ENCODE measurements at places on chromosomes 7 and 10. TPM values are rescaled to one million over a fixed set of nuclear protein-coding genes. Genes with fewer than 3 reads are reported as not detected.

The AKR1C8 gene
- total RNA-seq = not detected

The LIPF gene
- total RNA-seq = not detected

The ZNF503 gene
- total RNA-seq = 5.8 TPM

The FOXK1 gene
- total RNA-seq = 8.8 TPM

The PTPRZ1 gene
- total RNA-seq = not detected

- H3K27me3 ChIP-seq = peaks cover 4% of the 10 kb centered on the region
- no peaks in the 10 kb centered on the region for H3K4me1 ChIP-seq
- H3K27ac ChIP-seq = no peak overlapping the region
- H3K4me3 ChIP-seq = no peak overlapping the region
- H3K36me3 ChIP-seq = no peaks in the 10 kb centered on the region
- no peak for DNase-seq
Observed at GRCh38 chr10:120641695-120642094, 184.7 kb downstream of the PLPP4 start.

GRCh38 chr7:139294241-139294640 lies 46.9 kb upstream of the FMC1 start:
- no peak overlapping the region for H3K4me3 ChIP-seq
- H3K27ac ChIP-seq = no peak overlapping the region

DNA sequence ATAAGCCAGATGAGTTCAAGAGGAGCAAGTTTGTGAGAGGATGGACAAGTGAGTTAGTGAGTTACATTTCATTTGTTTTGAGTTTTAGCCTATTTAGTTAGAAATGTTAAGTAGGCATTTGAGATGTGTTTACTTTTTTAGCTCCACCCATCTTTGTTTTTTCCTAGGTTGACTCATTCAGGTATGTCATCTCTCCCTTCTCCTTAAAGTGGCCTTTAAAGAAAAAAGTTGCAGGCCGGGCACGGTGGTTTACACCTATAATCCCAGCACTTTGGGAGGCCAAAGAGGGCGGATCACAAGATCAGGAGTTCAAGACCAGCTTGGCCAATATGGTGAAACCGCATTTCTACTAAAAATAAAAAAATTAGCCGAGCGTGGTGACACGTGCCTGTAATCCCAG lies 71.2 kb downstream of the BMPR1A start:
- H3K4me1 ChIP-seq = no peaks in the 10 kb centered on the region
- H3K27ac ChIP-seq = no peak overlapping the region
- H3K36me3 ChIP-seq = no peaks in the 10 kb centered on the region
- no peak overlapping the region for H3K4me3 ChIP-seq

DNA sequence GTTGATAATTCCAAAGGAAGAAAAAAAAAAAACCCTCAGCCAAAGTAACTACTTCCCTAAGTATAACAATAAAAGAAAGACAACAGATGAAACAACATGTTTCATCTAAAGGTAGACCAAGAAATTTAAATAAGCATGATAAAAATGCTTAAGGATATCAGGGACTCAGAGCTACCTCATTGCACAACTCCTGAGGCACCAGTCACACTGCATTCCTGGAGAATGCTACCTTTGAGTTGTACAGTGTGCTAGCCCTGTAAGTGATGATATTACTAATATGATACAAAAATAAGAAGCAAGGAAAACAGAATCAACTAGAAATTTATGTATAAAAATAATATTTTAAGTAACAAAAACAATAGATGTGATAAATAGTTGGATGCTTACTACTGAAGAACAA lies 29.5 kb upstream of the C7orf33 start:
- no peak overlapping the region for H3K27ac ChIP-seq
- DNase-seq = no peak
- H3K36me3 ChIP-seq = no peaks in the 10 kb centered on the region
- no peak overlapping the region for H3K4me3 ChIP-seq
- H3K4me1 ChIP-seq = no peaks in the 10 kb centered on the region

- H3K27me3 ChIP-seq = peaks cover 24% of the 10 kb centered on the region
- H3K4me3 ChIP-seq = no peak overlapping the region
- no peaks in the 10 kb centered on the region for H3K4me1 ChIP-seq
- no peak for DNase-seq
- no peaks in the 10 kb centered on the region for H3K36me3 ChIP-seq
- no peak overlapping the region for H3K27ac ChIP-seq
Observed at GRCh38 chr7:30879139-30880124, 32.2 kb upstream of the AQP1 start.

DNA sequence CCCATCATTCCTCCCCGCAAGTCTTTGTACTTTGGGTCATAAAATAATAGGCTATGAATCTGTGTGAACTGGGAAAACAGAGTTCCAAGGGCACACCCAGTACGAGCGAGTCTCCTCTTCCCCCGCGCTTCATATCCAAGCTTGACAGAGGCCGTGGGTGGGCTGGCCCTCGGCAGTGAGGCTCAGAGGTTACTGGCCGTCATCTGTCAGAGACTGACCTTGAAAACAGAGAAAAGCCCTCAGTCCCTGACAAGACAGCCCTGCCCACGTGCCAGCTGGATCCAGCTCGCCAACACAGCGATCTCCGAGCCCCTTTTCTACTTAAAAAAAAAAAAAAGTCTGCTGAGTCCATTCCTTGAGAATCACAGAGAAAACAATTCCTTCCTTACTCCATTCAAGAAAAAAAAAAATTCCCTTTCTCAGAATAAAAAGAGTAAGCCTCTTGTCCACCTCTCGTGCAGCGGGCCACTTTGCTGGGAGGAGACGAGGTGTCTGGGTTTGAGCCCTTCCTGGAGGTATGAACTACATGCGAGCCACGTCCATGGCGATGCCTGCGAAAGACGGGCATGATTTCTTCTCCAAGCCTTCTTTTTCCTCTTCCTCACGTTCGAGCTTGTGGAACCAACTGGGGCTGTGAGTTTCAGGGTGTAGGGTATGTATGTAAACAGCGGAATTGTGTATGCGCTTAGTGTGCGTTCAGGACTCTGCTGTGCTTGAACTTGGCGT lies 744 bp upstream of the BICC1 start:
- no peaks in the 10 kb centered on the region for H3K36me3 ChIP-seq
- no peaks in the 10 kb centered on the region for H3K27me3 ChIP-seq
- no peak overlapping the region for H3K27ac ChIP-seq
- H3K4me3 ChIP-seq = peak overlapping the region; percentile 50
- peaks cover 43% of the 10 kb centered on the region for H3K4me1 ChIP-seq

- no peaks in the 10 kb centered on the region for H3K27me3 ChIP-seq
- no peak overlapping the region for H3K4me3 ChIP-seq
- no peaks in the 10 kb centered on the region for H3K36me3 ChIP-seq
- H3K27ac ChIP-seq = no peak overlapping the region
- no peaks in the 10 kb centered on the region for H3K4me1 ChIP-seq
Observed at GRCh38 chr7:118971706-118972105, 747.2 kb downstream of the ANKRD7 start.

GRCh38 chr10:130351466-130352290 lies 215.5 kb downstream of the GLRX3 start:
- H3K27ac ChIP-seq = no peak overlapping the region
- no peaks in the 10 kb centered on the region for H3K27me3 ChIP-seq
- no peak overlapping the region for H3K4me3 ChIP-seq
- H3K36me3 ChIP-seq = no peaks in the 10 kb centered on the region
- H3K4me1 ChIP-seq = no peaks in the 10 kb centered on the region

DNA sequence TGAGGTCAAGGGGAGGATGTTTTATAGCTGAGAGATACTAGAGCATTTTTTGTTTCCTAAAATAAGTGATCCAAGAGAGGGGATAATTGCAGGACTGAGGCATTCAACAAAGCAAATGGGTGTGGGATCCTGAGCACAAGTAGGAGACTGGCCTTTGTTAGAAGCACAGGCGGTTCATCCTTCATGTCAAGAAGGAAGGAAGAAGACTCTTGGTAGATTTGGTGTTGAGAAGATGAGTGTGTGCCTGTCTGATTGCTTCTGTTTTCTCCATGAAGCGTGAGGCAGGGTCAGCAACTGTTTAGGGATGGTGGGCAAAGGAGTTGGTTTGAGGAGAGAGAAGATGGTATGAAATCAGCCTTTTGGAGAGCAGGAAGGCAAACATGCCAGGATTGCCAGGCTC lies 27.6 kb downstream of the STRIP2 start:
- H3K4me1 ChIP-seq = no peaks in the 10 kb centered on the region
- no peak for DNase-seq
- H3K4me3 ChIP-seq = no peak overlapping the region

- H3K27me3 ChIP-seq = no peaks in the 10 kb centered on the region
- H3K36me3 ChIP-seq = no peaks in the 10 kb centered on the region
- peak; percentile 25 for DNase-seq
- peaks cover 45% of the 10 kb centered on the region for H3K4me1 ChIP-seq
Observed at GRCh38 chr7:81150951-81151361, 232.1 kb upstream of the SEMA3C start.

- peaks cover 14% of the 10 kb centered on the region for H3K4me1 ChIP-seq
- no peaks in the 10 kb centered on the region for H3K36me3 ChIP-seq
- DNase-seq = no peak
- H3K27ac ChIP-seq = no peak overlapping the region
- no peak overlapping the region for H3K4me3 ChIP-seq
Observed at GRCh38 chr7:151798851-151799448, 78.0 kb downstream of the PRKAG2 start.

- H3K27ac ChIP-seq = no peak overlapping the region
- no peaks in the 10 kb centered on the region for H3K27me3 ChIP-seq
- H3K36me3 ChIP-seq = no peaks in the 10 kb centered on the region
- H3K4me1 ChIP-seq = no peaks in the 10 kb centered on the region
- no peak overlapping the region for H3K4me3 ChIP-seq
- DNase-seq = no peak
Observed at GRCh38 chr10:36202881-36203280, 560.8 kb upstream of the FZD8 start.

GRCh38 chr10:25600651-25601050 lies 333.4 kb upstream of the MYO3A start:
- no peak for DNase-seq
- no peaks in the 10 kb centered on the region for H3K27me3 ChIP-seq
- H3K4me3 ChIP-seq = no peak overlapping the region
- H3K4me1 ChIP-seq = no peaks in the 10 kb centered on the region
- H3K36me3 ChIP-seq = no peaks in the 10 kb centered on the region

DNA sequence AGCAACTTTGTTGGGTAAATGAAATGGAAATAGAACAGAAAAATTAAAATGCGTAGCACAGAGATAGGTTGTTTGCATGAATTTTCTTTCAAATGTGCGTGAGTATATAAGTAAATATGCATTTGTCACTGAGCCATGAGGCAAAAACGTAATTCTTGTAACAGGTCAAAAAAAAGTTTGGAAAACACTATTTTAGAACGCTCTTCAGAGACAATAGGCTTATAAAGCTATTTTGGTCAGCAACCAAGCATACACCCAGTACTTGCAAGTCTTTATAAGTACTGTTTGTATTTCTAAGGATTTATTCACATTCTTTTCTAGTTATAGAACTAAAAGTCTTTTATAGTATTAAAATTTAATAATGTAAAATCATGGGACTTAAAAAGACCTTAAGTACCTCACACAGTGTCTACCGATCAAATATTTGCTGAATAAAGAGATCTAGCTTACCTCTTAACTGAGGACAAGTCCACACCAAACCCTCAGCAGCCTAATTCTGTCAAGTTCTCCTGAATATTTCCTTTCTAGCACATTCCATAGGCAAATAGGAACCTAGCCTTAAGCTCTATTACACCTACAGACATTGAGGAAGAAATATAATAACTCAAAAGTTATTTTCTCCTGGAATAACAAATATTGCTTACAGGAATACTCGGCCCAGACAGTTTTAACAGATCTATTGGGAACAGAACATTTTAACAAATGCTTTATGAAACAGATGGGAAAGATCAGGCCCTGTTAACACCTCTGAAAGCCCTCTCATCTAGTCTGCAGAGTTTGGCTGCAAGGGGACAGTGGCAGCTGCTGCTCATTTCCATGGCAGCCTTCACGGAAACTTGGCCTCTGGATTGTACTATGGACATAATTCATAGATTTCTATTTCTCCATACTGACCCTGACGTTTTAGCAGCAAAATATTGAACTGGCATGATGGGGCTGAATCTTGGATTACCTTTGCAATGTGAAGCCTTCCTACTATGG lies 8.8 kb downstream of the CRPPA start:
- no peak overlapping the region for H3K4me3 ChIP-seq
- DNase-seq = no peak
- H3K36me3 ChIP-seq = no peaks in the 10 kb centered on the region
- H3K27ac ChIP-seq = no peak overlapping the region

DNA sequence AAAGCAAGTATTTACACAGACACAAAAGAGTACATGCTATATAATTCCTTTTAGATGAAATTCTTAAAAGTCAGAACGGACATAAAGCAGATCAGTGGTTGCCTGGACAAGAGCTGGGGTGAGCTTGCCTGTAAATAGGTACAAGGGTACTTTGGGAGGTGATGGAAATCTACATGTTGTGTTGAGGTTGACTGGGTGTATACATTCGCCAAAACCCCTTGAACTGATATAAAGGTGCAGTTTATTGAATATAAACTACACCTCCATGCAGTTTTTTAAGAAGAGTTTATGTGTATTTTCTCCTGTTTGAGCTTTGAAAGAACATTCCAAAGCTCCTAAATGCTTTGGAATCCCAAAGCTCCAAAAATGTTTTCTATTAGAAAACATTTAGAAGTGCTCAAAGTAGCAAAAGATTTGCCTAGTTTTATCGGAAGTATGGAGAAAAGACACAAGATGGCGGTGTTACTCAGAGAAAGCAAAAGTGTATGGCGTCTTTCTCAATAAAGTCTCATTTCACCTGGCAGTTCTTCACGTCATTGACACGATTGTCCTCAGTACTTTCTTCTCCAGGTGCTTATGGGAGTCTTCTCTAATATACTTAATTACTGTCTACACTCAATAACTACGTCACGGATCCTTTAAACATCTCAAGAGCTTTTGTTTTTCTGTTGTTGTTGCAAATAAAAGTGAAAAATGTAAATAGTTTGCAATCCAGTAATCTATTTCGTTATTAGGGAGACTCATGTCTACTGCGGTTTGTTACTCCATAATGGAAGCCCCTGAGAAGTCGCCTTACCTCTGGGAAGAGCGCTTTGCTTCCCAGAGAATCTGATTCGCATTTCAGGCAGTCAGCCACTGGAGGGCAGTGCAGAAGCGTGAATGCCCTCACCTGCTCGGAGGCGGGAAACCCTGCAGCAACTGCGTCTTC lies 14.7 kb upstream of the SEC61G start:
- H3K4me3 ChIP-seq = no peak overlapping the region
- H3K36me3 ChIP-seq = no peaks in the 10 kb centered on the region
- no peak overlapping the region for H3K27ac ChIP-seq
- DNase-seq = peak; percentile 73
- peaks cover 22% of the 10 kb centered on the region for H3K27me3 ChIP-seq

- H3K36me3 ChIP-seq = no peaks in the 10 kb centered on the region
- H3K4me3 ChIP-seq = no peak overlapping the region
- DNase-seq = no peak
- H3K4me1 ChIP-seq = no peaks in the 10 kb centered on the region
- no peak overlapping the region for H3K27ac ChIP-seq
Observed at GRCh38 chr10:10132009-10132408, 885.7 kb upstream of the CELF2 start.

GRCh38 chr7:36790311-36790787 lies 66.1 kb upstream of the AOAH start:
- DNase-seq = no peak
- H3K4me1 ChIP-seq = peaks cover 32% of the 10 kb centered on the region
- H3K4me3 ChIP-seq = no peak overlapping the region

GRCh38 chr7:10789170-10789569 lies 184.5 kb upstream of the PHF14 start:
- no peak overlapping the region for H3K27ac ChIP-seq
- DNase-seq = no peak
- no peaks in the 10 kb centered on the region for H3K4me1 ChIP-seq
- H3K27me3 ChIP-seq = no peaks in the 10 kb centered on the region
- no peaks in the 10 kb centered on the region for H3K36me3 ChIP-seq
- no peak overlapping the region for H3K4me3 ChIP-seq

GRCh38 chr7:111108496-111108895 lies 17.6 kb downstream of the LRRN3 start:
- no peaks in the 10 kb centered on the region for H3K27me3 ChIP-seq
- no peaks in the 10 kb centered on the region for H3K36me3 ChIP-seq
- DNase-seq = peak; percentile 4

All from HepG2 (cell line).